ENCODE measurements at places on chromosomes 1 and 21. TPM values are rescaled to one million over a fixed set of nuclear protein-coding genes. Genes with fewer than 3 reads are reported as not detected.

- no peak for DNase-seq
Measured at GRCh38 chr21:45962531-45963231, 18.9 kb upstream of the COL6A1 start.

Gene FBXO28
- 20.7 TPM for polyA plus RNA-seq

- DNase-seq, result no peak
Measured at GRCh38 chr21:45293726-45294401, 6.2 kb upstream of the POFUT2 start.

GRCh38 chr1:66396212-66396890 is 137.6 kb upstream of the SGIP1 start:
- DNase-seq, result no peak

Gene CELA2A
- not detected for polyA plus RNA-seq

Gene SLC30A7
- 4.3 TPM for polyA plus RNA-seq

- DNase-seq, result peak; percentile 89
Measured at GRCh38 chr1:8985915-8986813, 40.1 kb downstream of the SLC2A7 start.

- DNase-seq, result no peak
Measured at GRCh38 chr1:98975113-98975512, 29.5 kb downstream of the PLPPR5 start.

DNA sequence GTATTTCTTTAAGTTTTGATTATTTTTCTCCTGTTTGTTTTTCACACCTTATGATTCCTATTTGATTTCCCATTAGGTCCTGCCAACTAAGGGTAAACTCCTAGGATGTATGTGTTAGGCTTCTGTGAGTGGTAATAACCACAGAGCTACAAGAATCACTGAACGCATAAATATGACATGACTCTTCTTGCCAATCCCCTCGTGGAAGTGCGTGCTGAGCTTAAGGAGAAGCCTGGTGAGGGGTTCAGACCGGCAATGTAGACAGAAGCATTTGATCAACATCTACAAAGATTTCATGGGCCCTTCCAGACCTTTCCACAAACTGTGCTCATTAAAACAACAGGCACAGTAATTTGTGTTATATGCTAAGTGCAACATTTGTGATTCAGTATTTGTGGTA is 273.8 kb upstream of the SNX7 start:
- no peak for DNase-seq

- DNase-seq, result peak; percentile 12
Measured at GRCh38 chr1:11285883-11286734, 13.1 kb downstream of the UBIAD1 start.

Gene SMPDL3B
- polyA plus RNA-seq, result 1.7 TPM

- DNase-seq, result peak; percentile 11
Measured at GRCh38 chr1:40344597-40344996, 27.5 kb upstream of the COL9A2 start.

Gene UBXN10
- polyA plus RNA-seq, result not detected
